Esophagus mucosa (tissue), 1 donor: ENCODE measurements at places on chromosomes 5 and 9.

- ATAC-seq: no peak
Measured at GRCh38 chr9:16710888-16711287, 159.6 kb downstream of the BNC2 start.

GRCh38 chr5:146400201-146400600 lies 46.9 kb upstream of the TCERG1 start:
- no peak for ATAC-seq

GRCh38 chr5:9265441-9266287 lies 280.2 kb downstream of the SEMA5A start:
- ATAC-seq: peak; percentile 62

DNA sequence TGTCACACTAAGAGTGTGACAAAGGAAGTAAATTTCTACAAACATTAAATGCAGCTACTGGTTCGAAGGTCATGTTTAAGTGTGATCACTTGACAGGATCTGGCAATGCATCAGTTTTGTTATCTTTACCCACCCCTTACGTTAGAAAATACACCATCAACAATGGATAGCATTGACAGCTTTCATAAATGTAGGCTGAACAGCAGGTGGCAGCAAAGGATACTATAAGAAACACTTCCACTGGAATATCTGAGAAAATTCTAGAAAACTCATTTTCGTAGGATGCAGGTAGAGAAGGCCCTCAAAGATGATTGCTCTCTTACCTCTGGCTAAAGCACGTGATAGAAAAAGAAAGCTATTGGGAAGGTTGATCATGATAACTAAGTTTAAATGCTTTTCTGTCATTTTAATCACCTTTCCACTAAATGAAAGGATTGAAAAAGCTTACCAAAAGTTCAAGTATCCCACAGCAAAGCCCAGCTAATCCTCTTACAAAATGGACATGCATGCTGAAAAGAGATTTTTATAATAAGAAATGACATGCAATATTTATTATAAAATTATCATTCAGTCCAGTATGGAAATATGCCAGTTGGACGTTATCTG lies 292.5 kb downstream of the PARP8 start:
- ATAC-seq: no peak

DNA sequence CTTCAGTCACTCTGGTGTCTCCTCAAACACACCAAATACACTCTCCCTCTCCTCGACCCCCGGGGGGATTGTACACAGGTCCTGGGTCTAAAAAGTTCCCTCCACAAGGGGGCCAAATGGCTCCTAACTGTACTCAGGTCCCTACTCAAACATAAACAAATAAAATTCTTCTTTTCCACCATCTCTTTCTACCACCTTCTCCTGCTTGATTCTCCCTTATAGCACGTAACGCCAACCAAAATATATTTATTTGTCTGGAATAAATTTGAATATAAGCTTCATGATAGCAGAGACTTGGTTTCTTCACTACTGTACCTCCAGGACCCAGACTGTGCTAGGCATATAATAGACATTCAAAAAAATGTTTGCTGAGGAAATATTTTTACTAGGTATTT lies 21.4 kb downstream of the ZNF608 start:
- no peak for ATAC-seq
